WTC11 (cell line): ENCODE measurements at places on chromosomes 4 and X.
A peak's percentile ranks its signal among the peaks of the same experiment; 100 is the strongest.

DNA sequence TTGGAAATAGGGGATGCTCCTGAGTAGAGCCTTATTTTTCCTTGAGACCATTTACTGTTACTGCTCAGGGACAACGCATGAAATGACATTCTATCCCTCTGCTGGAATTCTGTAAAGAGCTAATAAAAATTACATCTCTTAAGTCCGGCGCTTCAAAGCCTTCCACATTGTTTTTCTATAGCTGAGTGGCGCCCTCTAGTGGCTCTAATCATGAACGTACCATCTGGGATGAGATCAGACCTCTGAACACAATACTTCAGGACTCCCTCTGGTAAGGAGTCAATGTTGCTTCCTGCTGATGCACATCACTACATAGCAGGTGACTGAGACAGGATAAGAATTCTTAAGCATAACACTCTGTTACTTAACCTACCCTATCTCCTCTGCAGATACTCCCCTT, 6.0 kb downstream of the HMGN5 start:
- DNase-seq, result peak; percentile 45

DNA sequence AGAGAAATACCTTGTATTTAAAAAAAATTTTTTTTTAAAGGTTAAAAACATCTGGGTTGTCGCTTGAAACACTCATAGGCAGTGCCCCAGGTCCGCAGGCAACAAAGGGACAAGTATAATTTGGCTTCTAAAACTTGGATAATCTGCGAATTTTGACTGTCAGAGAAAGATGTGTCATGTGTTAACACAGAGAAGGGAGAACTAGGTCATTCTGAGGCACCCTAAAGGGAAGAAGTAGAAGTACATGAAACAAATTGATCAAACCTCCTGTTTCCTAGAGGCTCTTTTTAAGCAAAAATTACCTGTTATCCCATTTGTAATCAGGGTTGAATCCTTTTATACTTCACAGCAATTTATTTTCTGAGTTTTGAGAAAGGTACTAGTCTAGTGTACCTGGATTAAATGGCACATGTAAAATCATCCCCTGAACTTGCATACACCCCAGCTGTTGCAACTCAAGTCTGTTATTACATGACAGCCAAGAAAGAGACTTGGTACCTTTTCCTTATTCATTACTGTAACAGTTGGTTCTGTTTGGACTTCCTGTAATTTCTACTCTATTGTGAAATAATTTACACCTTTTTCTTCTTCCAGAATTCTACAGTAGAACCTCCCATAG, 1.7 kb downstream of the SRD5A3 start:
- no peak for DNase-seq

GRCh38 chrX:123072686-123073385, 111.2 kb upstream of the GRIA3 start:
- no peak for DNase-seq

DNA sequence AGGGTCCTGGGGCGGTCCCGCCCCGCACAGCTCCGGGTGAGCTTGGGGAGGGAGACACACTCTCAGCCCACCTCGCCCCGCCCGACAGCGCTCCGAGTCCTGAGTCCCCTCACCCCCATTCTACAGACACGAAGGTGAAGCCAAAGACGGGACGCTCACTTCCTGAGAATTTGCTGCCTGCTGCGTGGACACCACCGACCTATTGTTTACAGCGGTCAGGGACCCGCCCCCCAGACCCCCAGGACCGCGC, 796 bp upstream of the ZNF141 start:
- no peak for DNase-seq

DNA sequence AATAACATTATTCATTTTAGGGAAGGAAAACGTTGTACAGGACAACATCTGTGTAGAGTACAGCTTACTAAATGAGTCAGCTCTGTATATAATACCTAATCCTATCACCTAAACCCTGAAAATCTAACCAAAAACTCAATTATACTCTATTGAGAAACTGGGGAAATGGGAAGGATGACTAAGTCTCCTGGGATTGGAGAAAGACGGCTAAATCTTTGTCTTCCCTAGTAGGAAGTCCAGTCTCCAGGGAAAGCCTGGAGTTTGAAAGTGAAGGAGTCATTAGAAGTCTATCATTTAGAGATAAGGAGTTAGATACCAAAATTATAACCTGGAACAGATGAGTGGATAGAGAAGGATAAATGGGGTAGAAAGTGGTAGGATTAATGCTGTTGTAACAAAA, 286.5 kb downstream of the STK32B start:
- no peak for DNase-seq
